Parietal lobe (tissue), 2 donors: ENCODE measurements at places on chromosomes 13 and 19. TPM values are rescaled to one million over a fixed set of nuclear protein-coding genes. Genes with fewer than 3 reads are reported as not detected.

Gene KLK14
- 0.63 TPM for total RNA-seq

Gene SYT5
- total RNA-seq, result 47.9 TPM

Gene OR4F17
- total RNA-seq, result not detected

Gene ERICH4
- total RNA-seq, result not detected

Gene ZIK1
- total RNA-seq, result 30.4 TPM

Gene STXBP2
- 3.4 TPM for total RNA-seq

Gene PRODH2
- total RNA-seq, result not detected

Gene APBA3
- total RNA-seq, result 25.4 TPM

Gene LILRB2
- not detected for total RNA-seq

Gene ZNF600
- total RNA-seq, result 1.9 TPM

Gene TSHZ3
- total RNA-seq, result 17.8 TPM

Gene GNG8
- total RNA-seq, result not detected

Gene DIAPH3
- total RNA-seq, result 7.2 TPM

Gene ZNF726
- 17.2 TPM for total RNA-seq

Gene ZNF850
- total RNA-seq, result 8.8 TPM

Gene CBLC
- not detected for total RNA-seq

Gene MPV17L2
- total RNA-seq, result 3.1 TPM

Gene C5AR2
- total RNA-seq, result under 0.01 TPM

Gene ZNF154
- total RNA-seq, result 81.7 TPM

Gene ZFP14
- total RNA-seq, result 44.4 TPM

Gene MBD3L2
- not detected for total RNA-seq

Gene SLC6A16
- 0.94 TPM for total RNA-seq

Gene WDFY2
- 28.5 TPM for total RNA-seq

Gene IRGQ
- 94.8 TPM for total RNA-seq

Gene IRS2
- 14.4 TPM for total RNA-seq

Gene PCSK4
- total RNA-seq, result 3.8 TPM

Gene PLIN4
- 0.63 TPM for total RNA-seq

Gene PGLYRP1
- total RNA-seq, result not detected

Gene SPACA7
- total RNA-seq, result not detected

Gene CCDC169
- total RNA-seq, result 4.7 TPM

Gene MAP1S
- total RNA-seq, result 41.3 TPM
